ENCODE measurements at places on chromosomes 13 and 19.

DNA sequence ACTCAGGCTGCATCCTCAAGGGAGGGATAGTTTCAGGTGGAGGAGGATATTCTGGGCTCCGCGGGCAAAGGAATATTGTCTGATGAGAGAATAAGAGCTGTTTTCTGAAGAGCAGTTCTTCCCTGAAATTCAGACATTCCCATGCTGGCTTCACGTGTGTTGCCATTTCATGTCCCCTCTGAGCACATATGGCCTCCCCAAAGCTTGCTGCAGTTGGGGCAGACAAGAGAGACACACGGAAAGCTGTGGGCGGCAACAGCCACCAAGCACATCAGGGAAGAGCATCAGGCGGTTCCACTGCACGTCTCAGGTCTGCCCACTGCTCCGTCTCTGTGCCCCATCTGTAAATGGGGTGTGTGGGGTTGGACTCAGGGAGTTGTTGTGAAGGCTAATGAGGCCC lies 247.5 kb upstream of the TSHZ3 start:
- DNase-seq = no peak

- no peak for DNase-seq
Measured at GRCh38 chr19:32091241-32091640, 254.2 kb upstream of the ZNF507 start.

- DNase-seq = no peak
Measured at GRCh38 chr13:25727250-25727649, 324.6 kb downstream of the SHISA2 start.

GRCh38 chr13:50679321-50679720 lies 164.2 kb downstream of the DLEU7 start:
- DNase-seq = no peak

DNA sequence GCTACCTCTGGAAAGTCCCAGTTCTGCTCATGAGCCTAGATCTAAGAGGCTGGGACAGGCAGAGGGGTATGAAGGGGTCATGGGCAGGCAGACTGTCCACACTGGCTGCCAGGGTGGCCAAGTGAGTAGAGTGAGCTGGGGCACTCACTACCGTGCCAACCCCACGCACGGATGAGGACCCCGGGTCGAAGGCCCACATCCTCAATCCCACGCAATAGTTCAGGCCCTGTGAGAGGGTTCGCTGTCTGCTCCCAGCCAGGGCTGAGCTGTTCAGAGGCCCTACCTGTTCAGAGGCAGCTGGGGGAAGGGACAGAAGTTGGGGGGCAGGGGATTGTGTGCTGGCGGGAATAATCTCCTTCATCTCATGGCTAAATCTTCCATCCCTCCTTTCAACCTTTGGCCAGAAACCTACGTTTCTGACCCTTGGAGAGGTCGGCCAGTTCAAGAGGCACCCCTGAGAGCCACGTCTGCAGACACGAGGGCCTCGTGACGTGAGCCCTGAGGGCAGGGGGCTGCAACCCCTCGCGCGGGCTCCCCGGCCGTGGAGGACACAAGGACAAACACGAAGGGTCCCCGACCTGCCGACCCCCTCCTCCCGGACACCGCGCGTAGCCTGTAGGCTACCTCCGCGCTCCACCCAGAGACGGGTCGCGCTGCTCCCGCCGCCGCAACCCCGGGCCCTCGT lies 1.0 kb upstream of the RPS5 start:
- DNase-seq = no peak

- DNase-seq = peak; percentile 99
Measured at GRCh38 chr19:58278541-58279041, at the start of gene ZNF8. ZNF8 (plus strand) TSS chr19:58278955; CDS start chr19:58279082, 127 bp downstream.

DNA sequence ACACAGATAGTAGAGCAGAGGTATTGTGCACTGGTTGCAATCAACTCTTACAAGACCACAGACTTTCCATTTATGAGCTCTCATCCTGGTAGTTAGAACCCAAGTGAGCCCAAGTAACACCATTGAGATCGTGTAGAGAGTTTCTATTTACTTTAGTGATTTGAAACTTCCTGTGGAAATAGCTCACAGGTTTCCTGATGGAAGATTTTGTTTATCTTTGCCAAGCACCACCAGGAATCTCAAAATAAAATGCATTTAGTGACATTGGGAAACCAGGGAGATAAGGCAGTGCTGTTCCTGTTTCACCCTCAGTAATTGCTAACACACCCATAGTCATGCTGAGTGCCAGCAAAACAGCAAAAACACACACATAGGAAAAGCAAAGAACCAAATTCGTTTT lies 102.5 kb downstream of the FLT1 start:
- DNase-seq = no peak

- DNase-seq = no peak
Measured at GRCh38 chr19:40610396-40611064, 9.4 kb downstream of the LTBP4 start.

- peak; percentile 23 for DNase-seq
Measured at GRCh38 chr19:39237200-39238184, 7.3 kb downstream of the IFNL3 start.

- DNase-seq = no peak
Measured at GRCh38 chr13:74866101-74866500, 615.9 kb downstream of the TBC1D4 start.

DNA sequence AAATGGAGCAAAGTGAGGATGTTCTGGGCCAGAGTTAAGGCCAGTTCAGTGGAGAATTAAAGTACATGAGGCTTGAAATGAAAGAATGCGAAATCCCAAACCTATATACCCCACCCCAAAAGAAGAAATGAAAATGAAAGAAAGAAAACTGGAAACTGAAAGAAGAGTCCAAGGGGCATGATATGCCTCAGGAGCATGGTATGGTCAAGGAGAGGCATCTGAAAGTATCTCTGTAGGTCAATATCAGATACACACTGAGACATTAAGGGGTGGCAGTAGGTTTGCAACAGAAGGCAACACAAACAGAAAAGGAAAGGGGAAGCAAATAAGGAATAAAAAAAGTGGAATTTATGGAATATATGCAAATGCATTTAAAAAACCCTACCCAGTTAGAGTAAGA lies 166.5 kb downstream of the COG6 start:
- no peak for DNase-seq

DNA sequence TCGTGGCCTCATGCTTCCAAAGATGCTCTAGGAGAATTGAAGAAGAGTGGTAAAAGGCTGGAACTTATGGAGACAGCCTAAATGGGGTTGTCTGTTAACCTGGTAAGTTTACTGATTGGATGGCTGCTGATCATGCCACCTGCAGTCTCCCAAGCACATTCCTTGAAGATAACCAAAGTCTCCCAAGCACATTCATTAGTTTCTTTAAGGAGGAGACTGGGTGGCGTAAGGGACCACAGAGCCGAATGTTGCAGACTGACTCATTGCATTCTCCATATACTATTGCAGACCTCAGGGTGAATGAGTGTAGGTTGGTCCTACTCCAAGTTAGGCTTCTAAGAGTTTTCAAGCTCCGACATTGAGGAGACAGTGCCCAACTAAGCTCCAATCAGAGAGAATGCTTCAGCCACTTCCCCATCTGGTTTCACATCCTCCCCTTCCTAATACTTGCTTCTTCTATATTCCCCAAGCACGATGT lies at the start of gene IGFL3:
TSS of gene IGFL3 (minus strand) at position 51 of the 478 bp plus-strand sequence. CDS start at position 12, 39 bp downstream.
- DNase-seq = no peak

- no peak for DNase-seq
Measured at GRCh38 chr19:3466635-3467034, 13.7 kb downstream of the SMIM24 start.
